Hippocampal formation (tissue), 2 donors: ENCODE measurements at places on chromosomes 6 and 20.
A peak's percentile ranks its signal among the peaks of the same experiment; 100 is the strongest.

- DNase-seq = no peak
These were observed 93.6 kb downstream of the MYB start for GRCh38 chr6:135274561-135275293.

DNA sequence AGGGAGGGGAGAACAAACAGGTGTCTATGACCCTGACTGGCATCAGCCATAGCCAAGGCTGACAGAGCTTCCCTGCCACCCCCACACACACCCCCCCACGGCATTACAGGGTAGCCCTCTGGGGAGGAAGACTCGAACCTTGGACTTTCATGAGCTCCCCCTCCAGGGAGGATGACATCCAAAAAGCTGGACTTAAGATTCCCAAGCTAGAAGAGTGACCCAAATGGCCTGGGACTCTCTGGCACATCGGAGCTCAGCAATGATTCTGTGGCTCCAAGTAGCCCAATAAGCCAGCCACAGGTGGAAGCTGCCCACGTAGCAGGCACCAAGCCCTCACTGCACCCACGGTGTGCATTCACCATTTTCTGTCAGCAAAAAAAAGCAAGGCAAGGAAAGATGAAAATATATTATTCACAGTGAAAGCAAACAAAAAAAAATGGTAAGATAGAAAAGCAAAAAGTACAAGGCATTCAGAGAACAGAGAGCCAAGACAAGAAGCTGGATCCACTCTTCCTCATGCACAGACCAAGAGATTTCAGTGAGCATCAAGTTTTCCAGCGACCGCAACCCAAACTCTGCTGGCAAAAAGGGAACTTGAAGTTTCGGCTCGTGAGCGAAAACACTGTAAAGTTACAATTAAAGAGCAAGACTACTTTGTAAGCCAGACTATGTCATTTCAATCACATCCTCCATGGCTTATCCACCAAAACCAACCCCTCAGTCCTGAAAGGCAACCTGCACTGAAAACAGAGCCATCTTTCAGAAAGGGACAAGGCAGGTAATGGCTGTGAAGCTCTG, 10.9 kb downstream of the JAG1 start:
- DNase-seq = no peak

DNA sequence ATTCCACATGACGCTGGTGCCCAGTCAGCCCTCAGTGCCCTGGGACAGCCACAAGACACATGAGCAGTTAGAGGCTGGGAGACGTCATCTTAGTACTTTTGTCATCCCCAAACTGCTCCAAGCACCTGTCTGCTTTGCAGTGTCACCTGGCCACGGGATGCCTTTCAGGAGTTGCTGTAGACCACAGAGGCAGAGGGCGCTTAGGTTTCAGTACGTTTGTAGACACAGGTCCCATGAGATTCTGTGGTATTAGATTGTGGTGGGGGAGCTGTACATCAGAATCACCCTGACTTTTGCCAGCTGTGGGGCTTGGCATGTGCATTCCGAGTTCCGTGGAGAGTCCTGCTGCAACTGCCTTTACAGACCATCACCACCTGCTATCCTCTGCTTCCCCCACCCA, 16.7 kb downstream of the MAVS start:
- DNase-seq = no peak

- no peak for DNase-seq
These were observed 40.1 kb downstream of the CDH22 start for GRCh38 chr20:46268131-46268614.

DNA sequence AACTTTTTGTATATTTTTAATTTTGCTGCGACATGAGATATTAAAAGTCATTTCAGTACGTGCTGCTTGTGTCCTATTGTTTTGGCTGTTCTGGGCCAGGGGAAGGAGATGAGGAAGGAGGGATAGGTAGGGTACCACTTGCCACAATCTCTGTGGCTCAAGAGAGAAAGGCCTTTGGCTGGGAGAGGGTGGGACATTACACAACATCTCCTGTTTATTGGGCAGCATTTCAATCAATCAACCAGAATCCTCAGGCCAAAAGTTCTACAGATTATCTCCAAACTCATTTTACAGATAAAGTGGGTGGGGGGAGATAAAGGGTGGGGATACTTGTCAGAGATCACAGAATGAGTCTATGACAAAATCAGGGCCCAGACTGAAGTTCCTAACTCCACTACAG, 6.9 kb upstream of the CCM2L start:
- DNase-seq = no peak

GRCh38 chr20:8693709-8694108, 375.2 kb upstream of the PLCB4 start:
- no peak for DNase-seq

DNA sequence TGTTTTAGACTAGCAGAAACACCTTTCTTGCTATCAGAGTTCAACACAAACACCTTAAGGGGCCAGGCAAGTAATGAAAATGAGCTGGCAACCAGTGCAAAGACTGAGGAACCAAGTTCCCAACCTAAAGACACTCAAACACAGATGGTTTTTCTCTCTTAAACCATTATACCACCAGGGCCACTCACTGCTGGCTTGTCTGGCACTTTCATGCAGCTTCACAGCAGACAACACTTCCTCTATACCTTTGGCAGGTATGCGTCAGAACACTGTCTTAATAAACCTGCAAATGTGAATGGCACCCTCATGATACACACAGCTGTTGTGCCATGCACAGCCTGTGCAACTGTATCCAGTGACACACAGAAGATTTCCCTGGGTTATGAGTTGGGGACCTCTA, 41.6 kb downstream of the NFATC2 start:
- no peak for DNase-seq

- no peak for DNase-seq
These were observed 284.4 kb upstream of the RNF24 start for GRCh38 chr20:4299773-4300172.

DNA sequence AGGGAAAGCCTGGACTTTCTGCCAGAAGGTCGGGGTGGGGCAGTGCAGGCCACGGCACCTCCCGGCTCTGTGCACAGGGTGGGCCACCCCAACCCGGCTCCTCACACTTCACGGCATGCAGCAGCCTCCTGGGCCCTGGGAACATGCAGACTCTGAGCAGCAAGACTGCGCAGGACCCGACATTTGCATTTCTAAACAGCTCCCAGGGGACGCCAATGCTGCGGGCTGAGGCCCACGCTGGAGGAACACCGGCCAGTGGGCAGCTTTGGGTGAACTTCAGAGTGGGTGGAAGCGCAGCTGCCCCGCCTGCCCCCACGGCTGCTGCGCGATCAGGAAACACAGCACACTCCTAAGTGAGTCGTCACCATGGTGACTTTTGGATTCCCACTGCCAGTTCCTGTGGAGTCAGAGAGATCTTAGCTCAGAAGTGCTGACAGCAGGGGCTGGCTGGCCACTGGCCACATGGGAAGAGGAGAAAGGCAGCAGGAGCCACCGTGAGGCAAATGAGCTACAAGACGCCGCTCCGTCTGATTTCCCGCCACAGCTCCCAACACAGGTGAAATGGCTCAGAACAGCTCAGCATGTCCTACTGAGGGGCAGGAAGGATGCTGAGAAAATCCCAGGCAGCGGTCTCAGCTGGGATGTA, 52.1 kb downstream of the RNASET2 start:
- no peak for DNase-seq

DNA sequence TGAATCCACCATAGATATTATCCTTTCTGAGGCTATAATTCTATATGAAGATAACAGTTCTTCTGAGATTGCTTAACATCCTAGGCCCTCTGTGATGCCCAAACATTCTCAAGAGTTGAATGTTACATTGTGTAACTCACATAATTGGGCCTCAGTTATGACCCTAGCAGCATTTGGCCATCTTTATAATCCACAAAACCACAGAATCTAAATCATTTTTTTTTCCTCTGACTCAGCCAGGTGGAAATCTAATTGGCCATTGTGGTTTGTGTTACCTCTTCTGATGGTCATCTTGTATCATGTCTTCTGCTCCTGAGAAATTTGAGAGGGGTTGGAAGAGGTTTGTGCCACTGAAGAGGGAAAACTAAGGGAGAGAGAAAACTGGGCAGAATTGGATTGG, 99.5 kb downstream of the LINC00237 start:
- no peak for DNase-seq

- peak; percentile 34 for DNase-seq
These were observed 296.6 kb upstream of the MANEA start for GRCh38 chr6:95280686-95281273.

DNA sequence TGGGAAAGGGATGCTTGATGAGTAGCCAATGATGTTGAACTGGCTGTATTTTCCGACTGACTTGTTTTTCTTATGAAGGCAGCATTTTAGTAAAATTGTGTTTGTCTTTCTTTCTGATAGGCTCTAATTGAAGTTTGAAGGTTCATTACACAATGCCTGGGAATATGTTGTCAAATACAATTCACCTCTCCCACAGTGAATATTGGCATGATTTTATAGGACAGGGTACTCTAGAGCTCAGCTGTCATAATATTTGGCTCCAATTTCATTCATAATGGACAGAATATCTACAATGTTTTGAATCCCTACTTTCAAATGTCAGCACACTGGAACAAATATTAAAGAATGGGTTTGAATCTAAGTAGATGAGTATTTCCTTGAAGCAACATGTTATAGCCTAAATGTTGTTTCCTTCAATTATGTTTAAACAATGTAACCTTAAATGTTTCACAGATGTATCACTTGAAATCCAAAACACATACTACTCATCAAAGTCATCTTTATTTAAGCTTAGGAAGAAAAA, 81.4 kb downstream of the LAMA2 start:
- DNase-seq = no peak

DNA sequence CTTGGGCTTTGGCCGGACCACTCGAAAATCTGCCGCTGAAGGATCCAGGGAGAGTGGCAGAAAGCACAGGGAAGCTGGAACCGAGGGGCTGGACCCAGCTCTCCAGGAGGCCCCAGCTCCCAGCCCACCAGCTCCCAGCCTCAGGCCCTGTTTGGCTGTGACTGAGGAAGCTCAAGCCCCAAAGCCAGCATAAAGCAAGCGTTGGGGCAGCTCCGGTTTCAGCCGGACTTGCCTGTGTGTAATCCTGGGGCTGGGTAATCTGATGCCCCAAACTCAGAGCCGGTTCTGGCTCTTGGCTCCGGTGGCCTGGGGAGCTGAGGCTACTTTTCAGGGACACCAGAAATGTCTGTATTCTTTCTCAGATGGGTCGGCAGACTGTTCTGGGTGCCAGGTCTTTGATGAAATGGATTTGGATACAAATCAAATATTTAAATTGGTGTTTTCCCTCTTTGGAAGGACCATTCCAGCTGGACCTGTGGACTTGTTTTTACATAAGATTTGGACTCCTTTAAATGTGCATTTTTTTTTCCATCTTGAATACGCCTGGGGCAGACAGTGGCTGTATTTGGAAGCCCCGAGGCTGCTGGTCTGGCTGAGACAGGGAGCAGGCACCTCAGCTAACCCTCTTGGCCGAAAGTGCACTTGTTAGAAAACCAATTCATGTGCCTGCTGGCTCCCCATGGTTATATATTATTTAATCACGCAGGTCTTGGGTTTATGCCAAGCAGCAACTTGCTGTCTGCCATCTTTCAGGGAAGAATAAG, 29.7 kb downstream of the RPP40 start:
- peak; percentile 4 for DNase-seq

DNA sequence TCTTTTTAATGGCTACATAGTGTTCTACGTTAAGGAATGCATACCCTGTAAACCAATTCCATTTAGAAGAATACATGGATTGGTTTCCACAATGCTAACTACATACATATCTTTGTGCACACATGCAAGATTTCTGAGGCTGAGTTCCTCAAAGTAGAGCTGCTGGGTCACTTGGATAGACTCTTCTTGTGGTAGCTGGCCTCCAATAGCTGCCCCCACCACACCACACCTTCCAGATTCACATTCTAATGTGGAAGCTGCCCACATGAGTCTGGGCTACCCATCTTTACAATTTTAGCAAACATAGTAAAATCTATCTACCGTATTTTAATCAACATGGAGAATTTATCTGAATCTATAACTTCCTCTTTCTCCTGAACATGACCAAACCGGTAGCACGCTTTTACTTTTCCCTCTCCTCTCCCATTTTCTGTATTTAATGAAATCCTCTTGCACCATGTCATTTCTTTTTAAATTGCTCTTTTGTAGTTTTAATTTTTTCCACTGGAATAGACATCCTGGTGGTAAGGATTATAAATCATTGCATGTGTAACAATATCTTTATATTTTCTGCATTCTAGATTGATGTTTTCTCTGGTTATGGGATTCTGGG, 74.7 kb upstream of the CITED2 start:
- DNase-seq = no peak

GRCh38 chr6:52887910-52888524, 21.5 kb downstream of the GSTA3 start:
- DNase-seq = no peak

GRCh38 chr6:118663993-118664985, 12.9 kb upstream of the CEP85L start:
- no peak for DNase-seq
